Renal pelvis (tissue), 12 donors: ENCODE measurements at places on chromosomes 3 and 15. TPM values are rescaled to one million over a fixed set of nuclear protein-coding genes. Genes with fewer than 3 reads are reported as not detected.

The ANAPC13 gene
- polyA plus RNA-seq: 119 TPM

The DPH6 gene
- polyA plus RNA-seq: 15.2 TPM

The RTP1 gene
- not detected for polyA plus RNA-seq

The TMCO5A gene
- polyA plus RNA-seq: not detected

The FILIP1L gene
- 17.4 TPM for polyA plus RNA-seq

The TM4SF1 gene
- 60.9 TPM for polyA plus RNA-seq
